Stimulated activated CD8-positive, alpha-beta memory T cell treated with anti-CD3 and anti-CD28 coated beads, Interleukin-7, amount 100 ng/mL, for 1 hour (primary cell): ENCODE measurements at places on chromosomes 12 and 14.

- DNase-seq = no peak
These were observed 175.9 kb upstream of the FOXN3 start for GRCh38 chr14:89592961-89593360.

GRCh38 chr12:31230004-31230403, 95.9 kb downstream of the SINHCAF start:
- no peak for DNase-seq

DNA sequence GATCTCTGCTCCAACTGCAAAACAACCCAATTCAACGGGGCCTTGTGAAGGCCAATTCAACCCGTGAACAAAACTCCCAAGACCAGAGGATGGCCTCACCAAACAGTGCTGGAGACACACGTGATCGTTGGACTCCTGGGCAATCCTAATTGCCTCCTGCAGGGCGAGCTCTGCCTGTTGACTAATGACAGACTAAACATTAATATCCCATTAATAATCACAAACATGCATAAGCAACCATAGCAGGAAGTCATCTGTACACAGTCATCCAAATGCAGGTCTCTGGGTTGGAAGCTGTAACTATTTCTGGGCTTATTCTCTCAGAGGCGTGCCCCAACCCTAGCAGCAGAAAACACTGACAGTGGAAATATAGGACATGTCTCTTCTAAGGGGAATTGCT, 21.0 kb downstream of the ANAPC5 start:
- no peak for DNase-seq

GRCh38 chr12:52645120-52645761, 6.8 kb downstream of the KRT2 start:
- peak; percentile 5 for DNase-seq

GRCh38 chr12:98328467-98328866, 186.9 kb upstream of the TMPO start:
- no peak for DNase-seq

DNA sequence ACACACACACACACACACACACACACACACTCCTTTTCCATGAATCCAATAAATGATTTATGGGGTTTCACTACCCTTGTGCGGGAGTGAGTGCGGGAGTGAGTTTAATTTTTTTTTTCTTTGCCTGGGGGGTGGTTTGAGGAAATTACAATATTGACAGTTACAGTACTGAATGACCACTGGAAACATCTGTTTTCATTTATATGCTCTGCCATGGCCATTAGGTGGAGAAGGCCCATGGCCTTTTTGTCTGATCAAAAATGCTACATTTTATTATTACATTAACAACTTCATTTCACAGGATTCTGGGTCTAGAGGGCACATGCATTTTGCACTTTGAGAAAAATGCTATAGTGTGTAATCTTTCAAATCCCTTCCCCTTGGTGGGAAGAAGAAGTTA, 5.9 kb downstream of the TBX3 start:
- DNase-seq = no peak

DNA sequence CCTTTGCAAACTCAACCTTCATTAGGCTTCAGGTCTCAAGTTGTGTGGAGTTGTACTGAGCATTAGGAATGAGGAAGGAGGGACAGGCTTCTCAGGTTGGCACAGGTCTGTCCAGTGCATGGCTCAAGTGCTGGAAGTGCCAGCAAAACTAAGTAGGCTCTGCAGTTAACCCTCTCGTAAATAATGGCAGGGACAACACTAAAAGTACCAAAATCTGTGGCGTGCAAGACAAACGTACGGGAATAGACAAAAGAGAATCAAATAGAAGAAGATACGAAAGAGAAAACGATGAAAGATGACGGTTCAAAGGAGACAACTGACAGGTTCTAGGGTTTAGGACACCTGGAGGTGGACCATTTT, 612 bp downstream of the TRAPPC6B start:
- no peak for DNase-seq
